ENCODE measurements at places on chromosomes 7 and 10.

DNA sequence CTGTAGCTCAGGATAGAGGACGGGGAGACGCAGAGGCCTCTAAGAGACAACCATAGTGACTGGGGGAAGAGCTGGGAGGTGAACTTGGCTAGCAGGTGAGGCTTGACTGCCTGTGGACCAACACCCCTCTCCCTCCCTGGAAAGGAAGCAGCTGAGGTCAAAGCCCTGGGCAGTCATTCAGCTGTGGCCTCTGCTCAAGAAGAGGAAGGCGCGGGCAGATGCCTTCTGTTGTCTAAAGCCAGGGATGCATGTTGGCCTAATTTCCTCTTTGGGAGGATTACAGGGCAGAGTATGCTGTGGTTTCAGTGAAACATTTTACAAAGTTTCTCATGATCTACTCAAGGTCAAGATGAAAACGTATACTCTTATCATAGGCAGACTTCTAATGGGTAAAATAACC is 327.1 kb downstream of the PRPF18 start:
- DNase-seq: peak; percentile 87

DNA sequence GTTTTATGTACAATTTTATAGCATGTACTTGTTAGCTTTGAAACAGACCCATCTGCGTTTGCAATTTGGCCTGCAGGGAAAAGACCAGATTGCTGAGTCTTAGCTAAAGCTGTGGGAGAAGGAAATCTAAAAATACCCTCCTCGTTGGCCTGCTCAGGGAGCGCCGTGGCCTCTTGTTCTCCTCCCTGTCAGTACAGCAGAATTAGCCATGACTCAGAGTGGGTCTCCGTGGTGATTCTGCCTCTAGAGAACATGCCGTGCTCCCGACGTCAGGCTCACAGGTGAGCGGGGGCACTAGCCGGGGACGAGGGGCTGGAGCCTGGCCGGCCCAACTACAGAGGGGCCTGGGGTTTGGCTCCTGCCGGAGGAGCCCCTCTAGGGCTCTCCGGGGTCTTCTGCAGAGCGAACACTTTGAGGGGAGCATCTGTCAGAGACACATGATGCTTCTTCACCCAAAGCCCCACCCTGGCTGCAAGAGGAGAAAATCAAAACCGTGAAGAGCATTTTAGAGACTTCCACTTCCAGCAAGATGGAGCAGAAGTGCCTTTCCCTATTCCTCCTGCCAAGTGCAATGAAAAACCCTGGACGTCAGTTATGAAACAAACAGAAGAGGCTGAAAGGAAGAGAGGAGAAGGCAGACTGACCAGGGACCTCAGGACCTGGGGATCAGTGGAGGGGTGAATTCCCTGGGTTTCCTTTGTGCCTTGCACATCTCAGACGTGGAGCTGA is 98.9 kb downstream of the LHPP start:
- peak; percentile 27 for DNase-seq

- DNase-seq: no peak
These were observed 85.5 kb downstream of the JCAD start for GRCh38 chr10:29973921-29974320.

- no peak for DNase-seq
These were observed 32.8 kb upstream of the CDH23 start for GRCh38 chr10:71363936-71364335.

DNA sequence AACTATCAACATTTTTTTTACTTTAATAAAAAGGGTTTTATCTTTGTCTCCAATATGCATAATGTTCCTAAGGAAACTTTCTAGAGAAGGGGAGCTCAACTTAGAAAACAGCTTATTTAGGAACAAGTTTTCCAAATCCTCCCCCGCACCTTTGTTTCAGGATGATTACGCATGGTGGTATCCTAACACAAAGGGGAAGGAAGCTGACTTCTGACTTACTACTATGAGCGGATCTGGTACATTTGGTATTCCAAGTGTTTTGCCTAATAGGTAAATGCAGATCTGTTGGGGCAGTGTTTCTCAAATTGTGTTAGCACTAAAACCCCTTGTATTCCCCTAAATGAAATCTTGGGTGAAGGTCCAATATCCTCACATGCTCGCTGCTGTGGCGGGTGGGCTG is 229.3 kb upstream of the KLF14 start:
- DNase-seq: no peak

- no peak for DNase-seq
These were observed 12.5 kb downstream of the MMRN2 start for GRCh38 chr10:86944907-86945306.

GRCh38 chr10:31773749-31774298 is 154.8 kb downstream of the ARHGAP12 start:
- no peak for DNase-seq

- no peak for DNase-seq
These were observed 31.4 kb upstream of the TRIM8 start for GRCh38 chr10:102612964-102613275.

- no peak for DNase-seq
These were observed 26.0 kb upstream of the PLEKHA1 start for GRCh38 chr10:122348512-122348911.

GRCh38 chr10:24463611-24464426 is 254.9 kb downstream of the KIAA1217 start:
- peak; percentile 61 for DNase-seq

DNA sequence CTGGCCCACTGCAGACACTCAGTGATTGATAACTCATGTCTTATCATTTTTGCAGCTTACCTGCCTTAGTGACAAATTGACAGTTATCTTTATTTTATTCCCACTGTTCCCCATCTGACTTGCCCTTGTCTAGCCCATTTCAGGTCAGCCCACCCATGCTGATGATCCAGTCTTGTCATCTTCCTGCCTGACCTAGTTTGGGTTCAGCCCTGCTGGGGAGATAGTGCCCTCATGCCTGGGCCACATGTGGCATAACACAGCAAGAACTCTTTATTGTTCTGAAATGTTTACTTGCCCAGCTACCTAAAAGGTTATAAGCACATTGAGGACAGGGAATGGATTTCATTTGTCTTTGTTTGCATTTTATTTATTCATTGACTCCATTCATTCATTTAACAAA is 75.6 kb downstream of the ENTPD1 start:
- no peak for DNase-seq

DNA sequence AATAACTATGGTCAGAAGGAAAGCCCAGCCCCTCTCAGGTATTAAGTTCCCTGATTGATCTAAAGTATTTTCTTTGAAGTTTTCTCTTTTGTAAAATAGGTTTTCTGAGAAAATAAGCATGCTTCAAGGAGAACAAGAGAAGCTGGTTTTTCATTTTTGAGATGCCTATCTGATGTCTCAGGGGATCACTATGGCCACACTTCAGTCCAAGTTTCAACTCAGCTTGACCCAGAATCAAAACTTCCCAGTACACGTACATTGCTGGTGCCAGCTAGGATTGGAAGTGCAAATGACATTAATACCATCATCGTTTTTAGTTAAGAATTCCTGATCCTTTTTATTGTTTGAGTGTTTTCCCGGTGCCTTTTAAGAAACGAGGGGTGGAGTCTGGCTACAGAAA is 7.2 kb downstream of the ITIH5 start:
- DNase-seq: no peak

GRCh38 chr7:138066954-138067394 is 9.3 kb upstream of the AKR1D1 start:
- no peak for DNase-seq

GRCh38 chr10:126945351-126946030 is 40.3 kb downstream of the DOCK1 start:
- DNase-seq: no peak

DNA sequence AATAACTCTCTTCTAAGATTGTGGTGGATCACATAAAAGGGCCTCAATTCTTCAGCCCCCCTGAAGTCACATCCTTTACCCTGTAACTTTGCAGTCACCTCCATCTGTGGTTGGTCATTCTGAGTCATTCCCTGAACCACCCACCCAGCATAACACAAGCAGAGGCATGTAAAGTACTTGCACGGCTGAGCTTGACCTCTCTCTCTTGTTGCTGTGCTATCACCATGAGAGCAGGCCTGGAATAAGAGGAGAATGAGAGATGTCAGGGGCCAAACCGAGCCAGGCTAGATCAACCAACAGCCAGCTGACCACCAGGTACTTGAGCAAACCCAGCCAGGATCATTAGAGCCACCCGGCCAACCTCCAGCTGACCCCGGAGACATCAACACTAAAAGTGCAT is 13.5 kb upstream of the STK17A start:
- DNase-seq: no peak

- DNase-seq: no peak
These were observed 40.7 kb downstream of the TACC2 start for GRCh38 chr10:122029499-122030199.

- no peak for DNase-seq
These were observed 7.8 kb upstream of the TBX20 start for GRCh38 chr7:35261476-35262285.

- no peak for DNase-seq
These were observed 1.9 kb upstream of the NEBL start for GRCh38 chr10:20898866-20899535.

- no peak for DNase-seq
These were observed 20.3 kb downstream of the EXOC4 start for GRCh38 chr7:133273227-133273626.

- no peak for DNase-seq
These were observed at the start of gene CPA2 for GRCh38 chr7:130266258-130266960. TSS of gene CPA2 (plus strand) at chr7:130266863. CDS start at chr7:130266882, 19 bp downstream.

DNA sequence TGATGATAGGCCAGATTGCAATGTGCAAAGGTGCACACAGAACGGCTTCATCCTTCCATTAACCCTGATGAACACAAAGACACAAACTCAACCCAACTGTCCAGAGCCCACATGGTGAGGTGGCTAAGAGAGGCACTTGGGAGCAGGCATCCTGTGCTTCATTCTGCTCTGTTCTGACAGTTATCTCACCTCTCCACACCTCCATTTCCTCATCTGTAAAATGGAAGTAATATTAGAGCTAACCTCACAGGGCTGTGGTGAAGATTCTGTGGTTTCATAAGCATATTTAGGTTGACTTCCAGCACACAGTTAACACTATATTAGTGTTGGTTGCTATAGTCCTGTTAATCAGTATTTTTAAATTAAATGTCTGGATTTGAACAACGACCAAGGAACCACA is 126.3 kb downstream of the TAX1BP1 start:
- DNase-seq: no peak

- DNase-seq: no peak
These were observed 26.5 kb upstream of the KCTD7 start for GRCh38 chr7:66602159-66602558.

- DNase-seq: no peak
These were observed 35.9 kb upstream of the AP5Z1 start for GRCh38 chr7:4739528-4739992.

GRCh38 chr7:2721842-2722241 is 33.8 kb downstream of the AMZ1 start:
- no peak for DNase-seq

- peak; percentile 57 for DNase-seq
These were observed 31.6 kb upstream of the LEP start for GRCh38 chr7:128209229-128210035.

- DNase-seq: peak; percentile 17
These were observed 27.8 kb downstream of the SLC26A5 start for GRCh38 chr7:103418241-103418640.

- peak; percentile 36 for DNase-seq
These were observed 584 bp upstream of the GARS1 start for GRCh38 chr7:30594048-30594539.

GRCh38 chr7:36937754-36938563 is 213.7 kb upstream of the AOAH start:
- DNase-seq: no peak

GRCh38 chr7:117381362-117381761 is 45.9 kb downstream of the ASZ1 start:
- no peak for DNase-seq

DNA sequence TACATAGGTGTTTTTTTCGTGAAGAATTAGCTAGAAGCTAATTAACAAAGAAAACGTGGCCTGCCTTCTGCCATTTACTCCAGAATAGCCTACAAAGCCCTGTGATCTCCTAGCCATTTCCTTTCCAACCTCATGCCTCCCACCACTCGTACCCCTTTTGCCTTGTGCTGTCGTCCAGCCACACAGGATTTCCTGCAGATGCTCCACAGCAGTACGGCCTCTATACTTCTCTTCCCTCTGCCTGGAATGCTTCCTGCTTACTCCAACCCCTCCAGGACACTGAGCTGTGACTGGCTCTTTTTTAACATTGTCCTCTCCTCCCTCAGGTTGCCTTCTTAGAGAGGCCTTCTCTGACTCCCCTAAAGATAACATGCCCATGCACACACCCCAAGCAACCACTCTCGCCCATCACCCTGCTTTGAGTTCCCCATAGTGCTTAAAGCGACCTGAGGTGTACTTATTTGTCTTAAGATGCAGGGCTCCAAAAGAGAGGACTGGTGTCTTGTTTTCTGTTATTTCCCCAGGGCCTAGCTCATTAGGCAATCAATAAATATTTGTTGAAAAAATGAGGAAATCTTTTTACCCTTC is 32.7 kb downstream of the STK17A start:
- no peak for DNase-seq

DNA sequence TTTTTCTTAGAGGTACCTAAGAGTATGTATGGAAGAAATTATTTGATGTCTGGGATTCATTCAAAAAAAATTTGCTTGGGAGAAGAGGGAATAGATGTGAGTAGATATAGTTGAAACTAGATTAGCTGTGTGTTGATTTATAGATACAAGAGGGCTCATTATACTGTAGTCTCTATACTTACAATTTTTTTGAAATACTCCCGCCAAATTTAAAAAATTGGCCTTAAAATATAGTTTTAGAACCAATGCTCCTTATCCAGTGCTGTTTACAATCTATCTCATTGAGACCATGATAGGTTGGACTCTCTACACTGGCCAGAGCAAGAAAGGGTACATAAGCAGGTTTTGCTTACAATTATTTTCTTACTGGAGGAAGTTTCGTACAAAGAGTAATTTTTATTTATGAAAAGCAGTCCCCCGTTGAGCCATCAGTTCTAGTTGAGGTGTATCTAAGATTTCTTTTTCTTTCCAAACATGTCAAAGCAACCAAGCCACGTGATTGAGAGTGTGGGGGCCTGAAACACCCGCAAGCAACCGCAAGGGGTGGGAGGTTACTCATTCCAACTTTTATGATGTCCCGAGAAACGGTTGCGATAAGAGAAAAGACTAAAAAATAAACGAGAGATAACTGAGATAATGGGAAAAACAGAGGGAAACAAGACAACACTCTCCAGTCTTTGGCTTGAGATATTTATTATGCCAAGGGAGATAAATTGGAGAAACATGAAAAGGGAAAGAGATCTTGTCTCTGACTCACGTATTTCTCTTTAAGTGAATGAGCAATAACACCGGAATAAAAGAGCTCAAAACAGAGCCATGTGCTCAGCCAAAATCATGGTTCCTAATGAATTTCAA is 729.2 kb downstream of the LRMDA start:
- DNase-seq: no peak

DNA sequence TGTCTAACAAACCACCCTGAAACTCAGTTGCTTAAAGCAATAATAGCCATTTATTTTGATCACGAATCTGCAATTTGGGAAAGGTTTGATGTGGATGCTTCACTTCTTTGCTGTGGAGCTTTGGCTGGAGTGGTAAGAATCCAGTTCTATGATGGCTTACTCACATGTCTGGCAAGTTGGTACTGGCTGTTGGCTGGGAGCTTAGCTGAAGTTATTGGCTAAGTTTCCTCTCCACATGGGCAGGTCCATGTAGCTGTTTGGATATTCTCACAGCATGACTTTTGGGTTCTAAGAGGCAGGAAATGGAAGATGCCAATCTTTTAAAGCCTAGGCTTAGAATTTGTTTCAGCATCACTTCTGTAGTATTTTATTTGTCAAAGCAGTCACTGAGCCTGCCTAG is 277.6 kb upstream of the NRP1 start:
- peak; percentile 64 for DNase-seq
